ENCODE measurements at places on chromosomes 16 and 17.

DNA sequence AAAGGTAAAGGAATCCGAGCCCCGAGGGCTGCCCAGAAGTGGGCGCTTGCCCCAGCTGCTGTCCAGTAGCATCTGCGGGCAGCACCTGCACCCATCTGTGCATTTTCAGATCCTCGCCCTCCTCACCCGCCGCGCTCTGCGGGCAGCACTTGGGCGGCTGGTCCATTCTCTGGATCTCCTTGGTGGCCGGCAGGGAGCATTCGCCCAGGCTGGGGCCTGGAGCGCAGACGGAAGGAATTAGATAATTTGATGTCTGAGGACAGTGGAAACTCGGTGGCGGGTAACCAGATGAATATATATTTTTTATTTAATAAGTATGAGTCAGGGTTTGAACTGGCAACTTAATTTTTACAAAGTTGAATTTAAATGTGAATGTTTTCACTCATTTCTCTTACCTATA lies 88.5 kb downstream of the NPIPB11 start:
- DNase-seq: no peak

DNA sequence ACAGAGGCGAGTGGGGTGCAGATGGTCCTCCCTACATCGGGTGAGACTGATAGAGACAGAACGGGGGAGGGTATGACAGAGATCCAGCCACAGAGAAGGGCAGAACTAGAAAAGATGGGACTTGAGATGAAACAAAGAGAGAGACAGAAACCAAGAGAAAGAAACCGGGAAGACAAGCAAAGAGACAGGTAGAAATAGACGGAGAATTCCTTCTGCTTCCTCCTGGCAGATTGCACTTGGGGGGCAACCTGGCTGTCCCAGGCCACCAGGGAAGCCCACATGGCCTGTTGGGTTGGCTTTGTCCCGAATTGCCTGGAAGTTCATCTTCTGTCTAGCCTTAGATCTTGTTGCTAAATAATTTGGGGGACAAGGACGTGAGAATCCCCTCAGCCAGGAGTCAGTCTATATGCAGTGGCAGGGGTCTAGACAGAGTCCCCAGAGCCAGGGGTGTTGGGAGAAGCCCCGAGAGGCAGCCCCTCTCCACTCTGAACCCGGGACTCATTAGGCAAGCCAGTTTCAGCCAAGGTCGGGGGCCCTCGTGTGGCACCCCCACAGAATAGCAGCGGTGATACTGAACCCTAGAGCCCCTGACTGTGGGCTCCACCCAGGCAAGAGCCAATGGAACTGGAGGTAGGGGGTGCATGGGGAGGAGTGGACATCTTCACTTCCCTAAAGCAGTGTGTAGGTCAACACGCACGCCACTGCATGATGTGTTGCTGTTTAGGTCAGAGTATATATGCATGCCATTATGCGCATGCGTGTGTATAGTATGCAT lies 627 bp upstream of the TSPOAP1 start:
- peak; percentile 83 for DNase-seq

GRCh38 chr17:50831471-50831928 lies 3.9 kb upstream of the WFIKKN2 start:
- no peak for DNase-seq

DNA sequence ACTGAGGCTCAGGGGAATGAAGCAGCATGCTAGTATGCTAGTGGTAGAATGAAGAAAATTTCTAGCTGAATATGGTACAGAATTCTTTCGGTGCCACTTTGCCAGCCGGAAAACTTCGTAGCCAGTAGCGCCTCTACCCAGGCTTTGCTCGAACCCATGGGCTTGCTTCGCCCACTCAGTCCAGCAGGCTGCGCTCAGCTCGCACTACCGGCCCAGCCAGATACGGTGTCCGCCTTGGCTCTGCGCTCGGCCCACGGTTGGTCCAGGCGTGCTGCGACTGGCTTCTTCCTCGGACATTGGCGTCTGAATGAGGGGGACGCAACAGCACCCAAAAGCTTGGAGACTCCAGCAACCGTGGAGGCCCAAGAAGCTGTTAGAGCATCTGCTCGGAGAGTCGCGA lies 372.5 kb upstream of the CDH8 start:
- no peak for DNase-seq

GRCh38 chr16:75733305-75734211 lies 7.3 kb upstream of the CPHXL start:
- DNase-seq: no peak

DNA sequence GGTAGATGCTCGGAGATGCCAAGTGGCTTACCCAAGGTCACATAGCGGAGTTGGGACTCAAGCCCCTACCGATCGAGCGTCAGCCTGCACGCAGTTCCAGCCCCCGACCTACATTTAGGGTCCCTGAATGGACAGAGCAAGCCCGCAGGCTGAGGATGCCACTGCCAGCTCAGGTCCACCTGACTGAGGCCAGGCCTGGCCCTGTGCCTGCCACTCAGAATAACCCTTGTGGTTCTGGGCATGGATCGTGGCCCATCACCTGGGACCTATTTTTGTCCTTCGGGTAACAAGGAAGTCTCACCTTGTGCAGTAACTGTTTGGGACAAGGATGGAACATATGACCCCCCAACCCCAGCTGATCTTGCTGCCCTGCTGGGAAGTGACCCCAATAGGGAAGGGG lies 17.1 kb downstream of the CDH16 start:
- DNase-seq: no peak

- no peak for DNase-seq
These were observed 155.8 kb upstream of the SDK2 start for GRCh38 chr17:73799781-73800627.

GRCh38 chr17:33811004-33811760 lies 443.9 kb upstream of the CCL2 start:
- DNase-seq: no peak

DNA sequence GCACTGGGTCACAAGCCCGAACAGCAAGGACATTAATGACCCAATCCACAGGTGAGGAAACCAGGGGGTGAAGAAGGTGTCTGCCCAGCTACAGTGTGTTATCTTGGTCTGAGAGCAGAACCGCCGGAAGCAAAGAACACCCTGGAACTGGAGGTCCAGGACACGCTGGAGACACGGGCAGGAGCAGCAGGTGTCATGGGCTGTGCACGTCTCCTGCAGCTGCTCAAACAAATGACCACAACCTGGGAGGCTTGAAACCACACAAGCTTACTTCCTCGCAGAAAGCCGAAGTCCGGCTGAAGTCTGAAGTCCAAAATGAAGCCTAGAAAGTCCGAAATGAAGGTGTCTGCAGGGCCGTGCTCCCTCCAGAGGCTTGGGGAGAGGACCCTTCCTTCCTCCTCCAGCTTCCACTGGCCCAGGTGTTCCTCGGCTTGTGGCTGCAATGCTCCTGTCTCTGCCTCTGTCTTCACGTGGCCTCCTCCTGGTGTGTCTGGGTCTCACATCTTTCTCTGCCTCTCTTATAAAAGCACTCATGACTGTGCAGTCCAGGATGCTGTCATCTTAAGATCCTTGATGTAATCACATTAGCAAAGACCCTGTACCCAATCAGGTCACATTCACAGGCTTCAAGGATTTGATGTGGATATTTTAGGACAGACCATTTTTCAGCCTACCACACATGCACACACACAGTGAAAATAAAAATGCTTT lies 351.2 kb downstream of the C16orf95 start:
- DNase-seq: no peak

GRCh38 chr17:29210879-29211278 lies 30.7 kb upstream of the MYO18A start:
- no peak for DNase-seq

GRCh38 chr16:86401126-86401525 lies 109.2 kb upstream of the FOXF1 start:
- no peak for DNase-seq

DNA sequence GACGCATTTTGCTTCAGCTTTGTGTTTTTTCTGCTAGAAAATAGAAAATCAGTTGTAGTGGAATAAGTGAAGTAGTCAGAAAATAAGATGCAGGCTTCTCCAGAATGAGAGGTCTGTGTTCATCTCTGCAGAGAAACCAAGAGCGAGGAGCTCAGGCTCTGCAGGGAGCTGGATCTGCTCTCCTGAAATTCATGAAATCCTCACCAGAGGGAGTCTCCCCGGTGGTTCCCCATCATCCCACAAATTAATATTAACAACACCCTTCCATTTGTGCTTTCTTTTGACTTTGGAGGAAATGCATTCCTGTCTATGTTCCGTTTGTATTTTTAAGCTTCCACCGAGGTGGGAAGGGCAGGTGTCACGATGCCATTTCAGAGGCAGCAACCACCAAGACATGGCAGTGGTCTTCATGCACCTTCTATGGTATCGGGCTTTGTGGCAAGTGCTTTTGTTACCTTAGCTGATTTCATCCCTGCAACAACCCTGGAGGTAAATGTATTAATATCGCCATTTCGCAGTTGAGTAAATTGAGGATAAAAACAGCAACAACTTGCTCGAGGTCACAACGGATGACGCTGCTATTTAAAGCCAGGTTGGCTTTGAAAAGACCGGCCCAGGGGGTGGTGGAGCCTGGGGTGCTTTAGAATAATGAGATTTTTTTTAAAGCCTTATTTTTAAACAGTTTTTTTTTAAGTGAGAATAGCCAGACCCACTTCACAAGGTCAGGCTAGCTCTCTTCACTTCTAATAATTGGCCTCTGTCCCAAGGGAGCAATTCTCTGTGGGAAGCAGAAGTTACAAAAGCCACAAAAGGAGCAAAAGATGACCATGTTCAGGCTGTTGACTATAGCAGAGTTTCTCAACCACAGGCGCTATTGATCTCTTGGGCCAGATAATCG lies 367.6 kb upstream of the ERCC4 start:
- no peak for DNase-seq

GRCh38 chr16:15043344-15043743 lies 12.5 kb downstream of the NTAN1 start:
- DNase-seq: no peak

DNA sequence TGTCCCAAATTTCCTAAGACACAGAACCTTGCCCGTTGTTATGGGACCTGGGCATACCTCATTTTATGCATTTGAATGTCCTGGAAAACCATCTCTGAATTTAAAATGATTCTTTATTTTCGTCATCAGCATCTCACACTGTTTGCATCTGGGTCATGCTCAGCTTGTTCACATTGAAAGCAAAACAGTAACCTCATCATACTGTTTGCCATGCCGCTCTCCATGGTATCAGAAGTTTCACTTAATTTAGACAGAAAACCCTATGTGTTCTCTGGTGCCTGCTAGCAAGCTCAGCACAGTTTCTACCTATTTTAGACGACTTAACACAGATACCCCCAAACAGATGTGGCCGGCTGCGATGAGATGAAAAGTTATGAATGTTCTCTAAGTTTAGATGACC lies 292.1 kb downstream of the SNX29 start:
- no peak for DNase-seq

GRCh38 chr17:41433586-41433985 lies 7.2 kb downstream of the KRT38 start:
- DNase-seq: no peak

DNA sequence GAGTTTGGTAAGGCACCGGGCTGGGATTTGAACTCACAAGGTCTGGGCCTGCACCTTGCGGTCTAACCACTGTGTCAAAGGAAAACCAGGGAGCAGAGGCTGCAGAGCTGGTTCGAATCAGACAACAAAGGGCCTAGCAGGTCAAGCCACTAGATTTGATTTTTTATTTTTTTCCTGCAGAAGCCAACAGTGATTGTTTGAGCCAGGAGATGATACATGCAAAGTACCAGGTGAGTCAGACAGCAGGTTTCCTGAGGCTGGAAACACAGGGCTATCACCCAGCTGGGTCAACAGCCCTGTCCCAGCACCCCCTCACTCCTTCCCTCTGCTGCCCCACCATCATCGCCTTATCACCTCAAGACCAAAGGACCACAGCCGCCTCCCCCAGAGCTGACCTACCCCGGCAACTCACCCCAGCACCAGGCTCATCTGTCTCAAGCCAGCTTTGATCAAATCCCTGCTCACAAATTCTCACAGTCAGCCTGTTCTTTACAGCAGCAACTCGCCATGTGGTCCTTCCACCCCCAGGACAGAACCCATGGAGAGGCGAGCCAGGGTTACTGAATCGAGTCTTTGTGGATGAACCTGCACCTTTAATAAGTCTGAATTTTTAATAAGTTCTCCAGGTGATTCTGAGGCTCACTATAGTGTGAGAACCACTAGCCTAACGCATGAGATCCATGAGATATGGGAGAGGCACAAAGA lies 13.0 kb upstream of the KRT19 start:
- no peak for DNase-seq

DNA sequence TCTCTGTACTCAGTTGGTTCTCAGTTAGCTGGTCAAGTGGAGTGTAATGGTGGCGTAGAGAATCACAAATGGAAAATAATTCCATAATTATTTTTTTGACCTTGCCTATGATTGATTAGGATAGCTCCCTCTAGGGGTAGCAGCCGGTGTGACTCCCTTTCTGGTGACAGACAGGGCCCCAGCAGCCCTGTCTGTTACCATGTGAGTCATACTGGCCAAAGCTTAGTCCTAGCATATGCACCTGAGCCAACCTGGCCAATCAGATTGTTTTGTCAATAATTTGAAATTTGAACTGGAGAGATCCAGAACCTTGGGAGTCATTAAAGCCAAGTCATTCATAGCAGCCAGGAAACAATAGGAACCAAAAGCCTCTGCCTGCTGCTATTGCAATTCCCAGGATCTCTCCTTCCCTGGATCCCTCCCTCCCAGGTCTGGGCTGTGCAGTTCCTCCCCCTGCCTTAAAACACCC lies 5.6 kb downstream of the PNPO start:
- peak; percentile 81 for DNase-seq

DNA sequence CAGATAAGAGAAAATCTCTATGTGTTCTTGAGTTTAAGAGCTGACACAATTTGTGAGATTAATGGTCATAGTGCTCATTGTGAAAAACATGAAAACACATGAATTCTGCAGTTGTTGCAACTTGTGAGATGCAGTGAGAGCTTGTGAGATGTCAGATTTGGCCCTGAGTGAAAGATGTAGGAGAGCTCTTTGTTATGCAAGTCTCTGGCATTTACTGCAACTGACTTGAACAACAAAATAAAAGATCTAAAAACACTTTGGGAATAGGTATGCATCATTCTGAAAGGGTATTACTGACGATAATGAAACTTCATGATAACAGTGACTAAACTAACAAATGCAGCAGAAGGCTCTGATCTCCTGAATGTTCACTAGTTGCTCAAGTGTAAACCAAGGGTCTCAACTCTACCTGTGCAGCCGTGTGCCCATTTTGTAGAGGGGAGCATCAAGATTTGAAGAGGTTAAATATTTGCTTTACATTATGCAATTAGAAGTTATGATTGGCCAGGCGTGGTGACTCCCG lies 50.8 kb upstream of the SMIM36 start:
- no peak for DNase-seq

DNA sequence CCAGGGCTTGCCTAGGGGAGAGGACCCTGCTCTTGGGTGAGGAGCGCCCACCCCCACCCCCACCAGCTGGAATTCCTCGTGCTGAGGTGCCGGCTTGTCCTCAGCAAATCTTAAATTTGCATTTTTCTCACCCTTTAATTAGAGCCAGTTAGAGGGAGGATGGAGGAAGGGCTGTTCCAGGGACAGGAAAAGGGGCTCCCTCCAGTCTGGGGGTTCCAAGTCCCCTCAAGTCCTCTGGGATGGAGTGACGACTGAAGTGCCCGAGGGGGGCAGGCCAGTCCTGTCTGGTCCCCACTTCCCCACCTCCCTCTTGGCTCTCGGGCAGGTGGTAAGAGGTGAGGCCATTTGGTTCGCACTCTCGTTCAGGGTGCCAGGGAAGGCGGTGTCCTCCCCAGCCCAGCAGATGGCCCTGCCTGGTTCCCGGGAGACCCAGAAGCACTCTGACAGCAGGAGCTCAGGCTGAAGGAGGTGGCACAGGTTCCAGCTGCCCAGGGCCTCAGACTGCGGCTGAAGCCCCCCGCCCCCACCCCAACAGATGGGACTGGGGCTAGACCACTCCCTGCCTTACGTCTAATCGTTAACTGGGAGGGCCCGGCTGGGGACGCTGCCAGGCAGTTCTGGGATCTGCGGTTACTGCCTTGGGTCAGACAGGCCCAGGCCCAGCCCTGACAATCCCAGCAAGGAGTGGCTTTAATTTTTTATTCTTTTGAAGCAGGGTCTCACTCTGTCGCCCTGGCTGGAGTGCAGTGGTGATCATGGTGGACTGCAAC lies 2.2 kb downstream of the RAB26 start:
- no peak for DNase-seq
